ENCODE measurements at places on chromosomes 12 and 14.
A peak's percentile ranks its signal among the peaks of the same experiment; 100 is the strongest.

GRCh38 chr14:61322799-61323290 is 1.5 kb downstream of the PRKCH start:
- H3K36me3 ChIP-seq, result no peaks in the 10 kb centered on the region
- H3K27ac ChIP-seq, result no peak overlapping the region
- H3K27me3 ChIP-seq, result peaks cover 48% of the 10 kb centered on the region
- H3K4me3 ChIP-seq, result peak overlapping the region; percentile 80

GRCh38 chr12:52156757-52157565 is 34.9 kb downstream of the KRT80 start:
- DNase-seq, result peak; percentile 92
- no peak overlapping the region for H3K4me3 ChIP-seq
- H3K36me3 ChIP-seq, result no peaks in the 10 kb centered on the region
- H3K27me3 ChIP-seq, result no peaks in the 10 kb centered on the region
- H3K27ac ChIP-seq, result no peak overlapping the region
- no peaks in the 10 kb centered on the region for H3K4me1 ChIP-seq

- peaks cover 5% of the 10 kb centered on the region for H3K4me1 ChIP-seq
- no peaks in the 10 kb centered on the region for H3K27me3 ChIP-seq
- H3K4me3 ChIP-seq, result no peak overlapping the region
- no peaks in the 10 kb centered on the region for H3K36me3 ChIP-seq
- H3K27ac ChIP-seq, result no peak overlapping the region
These were observed 244.4 kb downstream of the NEDD1 start for GRCh38 chr12:97151481-97151880.

GRCh38 chr14:89954070-89955021 is at the start of gene EFCAB11:
Gene EFCAB11 (minus strand): TSS chr14:89954730. CDS start chr14:89954660, 70 bp downstream.
- H3K4me3 ChIP-seq, result peak within 1 kb of the TSS; percentile 84
- no peaks in the 10 kb centered on the region for H3K27me3 ChIP-seq
- peak; percentile 100 for DNase-seq
- H3K36me3 ChIP-seq, result peaks cover 12% of the 10 kb centered on the region

GRCh38 chr14:34699873-34700621 is 14.3 kb downstream of the CFL2 start:
- no peak overlapping the region for H3K4me3 ChIP-seq
- H3K36me3 ChIP-seq, result no peaks in the 10 kb centered on the region
- H3K27me3 ChIP-seq, result no peaks in the 10 kb centered on the region
- no peak overlapping the region for H3K27ac ChIP-seq

DNA sequence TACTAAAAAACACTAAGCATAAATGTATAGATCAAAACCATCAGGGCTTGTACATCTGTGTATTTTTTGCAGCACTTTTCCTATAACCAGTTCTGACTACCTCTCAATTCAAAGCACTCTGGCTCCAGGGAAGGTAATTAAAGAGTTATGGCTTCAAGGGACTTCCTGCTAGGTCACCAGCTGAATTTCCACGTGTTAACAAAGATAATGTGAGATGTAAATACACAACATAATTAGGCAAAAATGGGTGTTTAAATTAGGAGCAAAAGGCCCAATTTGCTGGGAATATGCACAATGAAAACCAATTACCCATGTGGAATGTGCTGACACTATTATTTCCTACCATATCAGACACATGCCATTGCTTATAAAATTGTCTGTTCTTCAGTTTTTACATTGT is 513.4 kb upstream of the FLRT2 start:
- DNase-seq, result no peak
- no peak overlapping the region for H3K27ac ChIP-seq
- no peaks in the 10 kb centered on the region for H3K27me3 ChIP-seq
- no peaks in the 10 kb centered on the region for H3K4me1 ChIP-seq
- no peak overlapping the region for H3K4me3 ChIP-seq
